ENCODE measurements at places on chromosomes 5 and 9.

GRCh38 chr9:92756792-92757191, 7.8 kb downstream of the BICD2 start:
- DNase-seq, result no peak

GRCh38 chr5:32474209-32474854, 29.8 kb upstream of the ZFR start:
- DNase-seq, result no peak

DNA sequence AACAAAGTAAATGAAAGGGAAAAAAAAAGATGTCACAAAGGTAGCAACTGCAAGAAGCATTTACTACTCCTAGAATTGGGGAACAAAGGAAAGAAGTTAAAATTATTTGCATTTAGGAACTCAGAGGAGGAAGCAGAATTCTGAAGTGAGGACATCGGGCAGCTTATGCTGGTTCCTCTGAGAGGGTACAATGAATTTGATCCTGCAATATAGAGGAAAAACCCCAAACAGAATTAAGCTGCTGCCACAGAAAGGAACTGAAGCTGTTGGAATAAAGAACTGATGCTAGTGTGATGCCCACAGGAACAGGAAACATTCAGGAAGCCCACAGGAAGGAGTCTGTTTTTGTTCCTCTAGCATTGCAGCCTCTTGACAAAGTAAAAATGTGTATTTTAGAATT, 22.3 kb upstream of the TBCA start:
- DNase-seq, result no peak

- DNase-seq, result peak; percentile 19
Observed at GRCh38 chr5:62475072-62475471, 62.5 kb downstream of the IPO11 start.

GRCh38 chr5:138833726-138834480, 41.2 kb downstream of the LRRTM2 start:
- no peak for DNase-seq

DNA sequence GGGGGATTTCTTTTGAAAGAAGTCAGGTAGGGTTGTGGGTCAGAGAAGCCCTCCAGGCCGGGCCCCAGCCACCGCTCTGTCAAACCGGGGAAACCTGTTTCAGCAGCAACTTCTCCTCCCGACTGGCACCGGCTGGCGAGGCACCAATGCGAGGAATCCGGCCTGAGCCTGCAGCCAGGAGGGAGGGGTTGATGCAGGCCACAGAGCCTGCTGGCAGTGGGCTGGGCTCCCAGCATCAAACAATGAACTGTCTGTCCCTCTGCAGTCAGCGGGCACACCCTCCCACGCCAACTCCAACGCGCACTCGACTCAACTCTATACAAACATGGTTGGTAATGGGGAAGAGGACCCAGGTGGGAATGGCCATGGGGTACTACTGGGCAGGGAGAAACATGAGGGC, 12.1 kb downstream of the PCDH1 start:
- no peak for DNase-seq

- no peak for DNase-seq
Observed at GRCh38 chr5:16700081-16700480, 83.3 kb upstream of the RETREG1 start.

DNA sequence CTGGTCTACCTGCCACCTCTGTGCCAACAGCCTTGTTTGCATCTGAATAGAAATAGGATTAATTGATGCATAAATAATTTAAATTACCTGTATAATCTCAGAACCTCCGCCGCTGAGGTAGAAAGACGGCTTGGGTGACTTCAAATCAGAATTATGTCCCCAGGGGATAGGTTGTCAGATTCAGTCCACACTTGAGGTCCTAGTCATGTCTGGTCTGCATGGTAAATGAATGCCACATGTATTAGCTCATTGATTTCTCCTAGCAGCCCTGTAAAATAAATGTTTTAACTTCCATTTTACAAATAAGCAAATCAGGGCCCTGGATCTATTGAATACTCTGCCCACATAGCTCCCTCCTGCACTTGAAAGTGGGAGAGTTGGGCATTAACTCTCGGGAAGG, 368.0 kb upstream of the WWC1 start:
- no peak for DNase-seq

GRCh38 chr9:136327304-136327974, at the start of gene GPSM1:
Gene GPSM1 (plus strand): TSS chr9:136327539. CDS start chr9:136327696, 157 bp downstream.
- no peak for DNase-seq

- DNase-seq, result no peak
Observed at GRCh38 chr5:145510324-145510723, 324.8 kb downstream of the PRELID2 start.

DNA sequence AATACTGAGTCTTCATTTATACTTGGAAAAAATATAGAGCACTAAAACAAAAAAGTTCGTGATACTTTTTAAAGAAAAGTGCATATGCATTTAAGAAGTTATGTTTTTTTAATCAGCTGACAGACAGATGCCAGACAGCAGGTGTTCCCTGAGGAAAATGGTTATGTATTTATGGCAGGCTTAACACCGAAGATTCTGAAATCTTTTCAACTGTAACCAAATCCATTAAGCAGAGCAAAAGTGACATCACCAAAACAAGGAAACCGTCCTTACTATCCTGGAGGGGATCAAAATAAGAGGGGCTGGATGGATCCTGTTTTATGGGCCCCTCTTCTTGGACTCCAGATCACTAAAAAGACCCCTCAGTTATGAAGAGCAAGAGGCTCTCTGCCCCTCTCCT, 404.9 kb upstream of the ADAMTS16 start:
- DNase-seq, result no peak

DNA sequence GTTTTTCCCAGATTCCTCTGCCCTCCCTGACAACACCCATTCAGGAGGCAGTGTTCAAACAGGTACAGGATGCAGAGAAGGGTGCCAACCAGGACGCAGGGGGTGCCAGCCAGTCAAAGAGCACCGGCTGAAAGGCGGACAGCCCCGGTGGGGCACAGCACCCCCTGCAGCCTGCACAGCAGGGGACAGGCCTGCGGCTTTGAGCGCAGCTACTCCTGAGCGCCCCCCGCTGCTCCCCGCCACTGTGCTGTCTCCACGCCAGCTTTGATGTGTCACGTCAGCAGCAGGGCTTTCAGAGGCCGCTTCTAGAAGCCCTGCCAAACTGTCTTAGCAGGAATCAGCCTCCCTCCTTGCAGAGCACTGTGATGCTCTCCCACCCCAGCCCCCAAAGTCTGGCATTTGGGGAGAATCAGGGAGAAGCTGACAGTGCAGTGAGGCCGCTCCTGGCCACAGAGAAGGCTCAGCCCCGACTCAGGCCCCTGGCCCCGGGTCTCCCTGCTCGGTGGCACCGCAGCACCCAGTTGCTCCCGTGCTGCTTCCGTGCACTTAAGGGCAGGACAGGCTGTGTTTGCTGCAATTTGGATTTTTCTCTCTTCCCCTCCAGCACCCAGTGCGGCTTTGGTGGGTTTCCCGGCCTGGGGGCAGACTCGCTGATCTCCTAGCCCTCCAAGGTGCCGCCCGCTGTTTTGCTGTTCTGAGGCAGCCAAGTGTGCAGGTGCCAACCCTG, 20.3 kb downstream of the AK8 start:
- no peak for DNase-seq
